ENCODE measurements at places on chromosomes 3 and 15.

- no peak for DNase-seq
Measured at GRCh38 chr3:140467104-140467577, 210.7 kb upstream of the TRIM42 start.

GRCh38 chr3:139355476-139355875 lies 11.7 kb downstream of the MRPS22 start:
- no peak for DNase-seq

DNA sequence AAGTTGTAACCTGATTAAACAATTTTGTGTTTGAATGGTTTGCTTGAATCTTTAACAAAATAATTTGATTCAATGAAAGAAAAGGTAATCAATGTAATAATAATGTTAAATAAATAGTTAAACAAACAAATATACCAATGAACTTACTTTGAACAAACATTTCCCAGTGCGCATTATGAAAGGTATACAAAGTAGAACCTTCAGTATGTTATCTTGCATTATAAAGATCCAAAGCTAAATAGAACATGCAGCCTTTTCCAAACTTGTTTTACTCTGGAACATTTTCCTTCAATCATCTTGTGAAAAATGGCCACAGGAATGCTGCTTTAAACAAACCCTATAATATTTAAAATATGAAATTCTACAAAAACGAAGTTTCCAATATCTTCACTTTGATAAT lies 620.0 kb downstream of the NAALADL2 start:
- no peak for DNase-seq

- DNase-seq: no peak
Measured at GRCh38 chr15:73881579-73882320, 8.4 kb downstream of the TBC1D21 start.

- DNase-seq: no peak
Measured at GRCh38 chr15:75597667-75598341, 18.7 kb upstream of the PTPN9 start.

DNA sequence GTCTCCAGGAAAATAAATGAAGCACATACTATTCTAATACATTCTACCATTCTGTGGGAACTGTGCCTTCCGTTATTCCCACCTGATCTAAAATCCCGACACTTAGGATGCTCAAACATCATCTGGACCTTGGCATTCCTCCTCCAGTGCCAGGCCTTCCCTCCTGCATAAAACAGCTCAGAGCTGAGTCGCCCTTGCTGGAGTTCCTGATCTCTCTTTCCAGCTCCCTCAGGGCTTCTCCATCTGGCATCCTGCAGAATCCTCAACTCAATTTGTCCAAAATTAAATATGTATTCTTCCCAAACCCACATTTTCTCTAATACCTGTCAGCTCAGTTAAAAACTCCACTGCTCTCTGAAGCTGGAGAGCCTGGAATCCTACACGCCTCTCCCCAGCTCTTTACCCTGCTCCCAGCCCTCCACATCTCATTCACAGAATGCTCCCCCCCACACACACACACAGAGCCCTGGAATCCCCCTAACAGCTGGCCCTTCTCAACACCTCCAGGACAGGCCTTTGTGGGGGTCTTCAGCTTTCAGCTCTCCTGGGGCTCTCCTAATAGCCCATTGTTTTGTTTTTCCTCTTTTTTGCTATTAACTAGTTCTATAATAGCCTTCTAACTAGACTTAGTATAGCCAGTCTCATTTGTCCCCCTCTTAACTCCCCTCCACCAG lies 78.5 kb downstream of the HMG20A start:
- DNase-seq: no peak

- no peak for DNase-seq
Measured at GRCh38 chr3:152780553-152780952, 54.4 kb upstream of the P2RY1 start.

DNA sequence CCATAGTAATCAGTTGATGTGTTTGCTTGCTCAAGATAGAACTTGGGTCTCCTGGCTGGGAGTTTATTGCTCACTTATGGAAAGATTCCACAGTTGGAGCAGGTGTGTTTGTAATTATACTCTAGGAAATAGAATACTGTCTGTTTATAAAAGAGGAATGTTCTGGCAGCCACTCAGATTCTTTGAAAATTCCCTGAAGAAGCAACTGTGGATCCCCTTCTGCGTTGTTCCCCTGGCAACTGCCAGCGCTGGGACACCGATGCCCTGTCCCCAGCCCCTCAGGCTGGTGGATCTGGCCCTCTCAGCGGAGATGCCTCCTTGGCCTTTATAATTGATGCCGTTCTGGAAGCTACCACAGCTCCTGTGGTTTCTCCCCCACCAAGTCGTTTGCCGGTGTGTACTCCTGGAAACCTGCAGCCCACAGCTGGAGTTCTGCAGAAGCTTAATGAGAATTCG lies 225.9 kb downstream of the ITPR1 start:
- DNase-seq: no peak

All from CD4-positive, alpha-beta T cell treated with Interleukin-4 for 1 hour (primary cell).